NCI-H1930 (cell line): ENCODE measurements at places on chromosomes 3 and 15.

DNA sequence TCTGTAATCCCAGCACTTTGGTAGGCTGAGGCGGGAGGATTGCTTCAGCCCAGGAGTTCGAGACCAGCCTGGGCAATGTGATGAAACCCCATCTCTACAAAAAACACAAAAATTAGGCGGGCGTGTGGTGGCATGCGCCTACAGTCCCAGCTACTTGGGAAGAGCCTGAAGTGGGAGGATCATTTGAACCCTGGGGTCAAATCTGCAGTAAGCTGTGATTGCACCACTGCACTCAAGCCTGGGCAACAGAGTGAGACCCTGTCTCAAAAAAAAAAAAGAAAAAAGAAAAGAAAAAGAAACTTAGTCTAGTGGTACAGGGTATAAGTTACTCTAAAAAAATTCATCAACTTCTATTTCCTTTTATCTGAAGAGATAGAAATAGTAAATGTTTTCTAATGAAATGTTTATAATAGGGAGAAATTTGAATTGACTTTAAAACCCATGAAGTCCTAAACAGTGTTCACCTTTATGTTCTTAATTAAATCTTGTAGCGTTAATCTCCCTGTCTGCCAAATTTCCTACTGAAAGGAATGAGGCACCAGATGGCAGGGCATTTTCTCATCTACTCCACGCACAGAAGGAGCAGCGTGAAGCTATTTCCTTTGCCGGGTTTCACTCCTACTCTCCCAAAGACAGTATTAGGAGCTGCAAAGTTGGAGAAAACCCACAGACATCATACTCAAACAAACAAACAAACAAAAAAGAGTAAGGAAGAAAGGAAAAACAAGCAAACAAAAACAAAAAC lies 1.9 kb downstream of the PCLAF start:
- no peak for DNase-seq

DNA sequence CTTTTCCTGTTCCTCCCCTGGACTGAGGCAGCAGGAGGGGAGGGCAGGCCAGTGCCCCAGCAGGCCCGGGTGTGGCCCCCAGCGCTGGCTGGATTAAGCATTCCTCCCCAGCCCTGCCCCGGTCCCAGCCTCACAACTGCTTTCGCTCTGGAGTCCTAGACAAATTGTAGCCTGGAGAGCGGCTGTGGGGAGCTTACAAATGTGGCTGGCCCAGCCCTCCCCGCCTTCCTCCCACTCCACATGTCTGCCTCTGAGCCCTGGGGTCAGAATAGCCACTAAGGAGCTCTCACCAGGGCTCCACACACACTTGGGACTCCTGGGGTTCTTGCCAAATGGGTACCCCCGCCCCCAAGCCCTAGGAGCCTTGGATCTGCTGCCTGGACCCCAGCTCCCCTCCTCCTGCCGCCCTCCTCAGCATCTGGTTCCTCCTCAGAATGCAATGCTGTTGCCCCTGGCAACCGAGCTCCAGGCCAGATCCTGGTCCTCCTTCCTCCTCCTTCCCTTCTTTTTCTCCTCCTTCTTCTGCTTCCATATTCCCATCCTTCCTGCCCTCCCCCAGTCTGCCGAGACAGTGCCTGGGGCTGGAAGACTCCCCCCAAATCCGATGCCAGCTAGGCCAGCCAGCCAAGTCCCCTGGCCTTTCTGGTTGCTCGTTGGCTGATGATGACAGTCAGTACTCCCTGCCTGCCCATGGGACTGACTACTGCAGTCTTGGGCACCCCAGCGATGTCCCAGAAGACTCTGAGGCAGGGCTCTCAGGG lies 91.1 kb downstream of the LINGO1 start:
- DNase-seq: no peak

- no peak for DNase-seq
Measured at GRCh38 chr3:138242466-138242865, 55.4 kb downstream of the ARMC8 start.

GRCh38 chr15:39083213-39083612 lies 497.7 kb upstream of the THBS1 start:
- DNase-seq: no peak

DNA sequence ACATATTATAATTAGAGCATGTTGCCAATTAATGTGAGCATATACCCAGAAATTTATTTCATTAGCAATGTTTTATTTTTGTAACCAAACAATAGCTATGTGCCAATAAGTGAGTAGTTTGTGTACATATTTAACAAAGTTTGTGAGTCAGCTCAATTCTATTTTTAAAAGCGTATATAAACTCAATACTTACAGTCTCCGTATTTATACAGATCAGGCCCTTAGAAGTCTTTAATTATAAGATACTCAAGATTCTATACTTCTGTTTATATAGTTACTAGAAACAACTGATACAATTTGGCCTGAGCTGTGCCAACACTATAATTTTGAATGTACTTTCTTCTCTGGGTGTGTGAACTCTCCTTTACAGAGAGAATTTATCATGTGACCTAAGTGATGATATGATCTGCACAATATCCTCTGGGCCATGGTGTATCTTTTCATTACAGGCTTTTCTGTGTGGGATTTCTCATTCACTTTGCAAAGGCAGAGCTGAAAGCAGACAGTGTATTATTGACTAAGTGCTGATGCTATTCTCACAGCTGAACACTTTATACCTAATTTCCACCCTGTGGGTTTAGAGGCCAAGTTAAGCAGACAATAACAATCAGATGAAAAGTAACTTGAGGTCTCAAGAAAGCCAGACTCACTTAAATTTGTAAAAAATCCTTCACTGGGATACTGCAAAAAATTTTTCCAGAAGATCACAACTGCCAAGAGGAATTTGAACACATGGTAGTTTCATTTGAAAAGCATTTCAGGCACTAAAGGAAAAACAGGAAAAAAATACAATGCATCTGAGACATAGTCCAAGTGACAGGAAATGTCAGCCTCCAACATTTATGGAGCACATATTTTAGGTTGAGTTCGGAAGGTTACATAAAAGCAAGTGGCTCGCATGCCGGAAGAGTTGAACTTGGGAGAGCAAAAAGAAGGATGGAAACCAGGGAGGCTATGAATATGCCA lies 277.9 kb upstream of the SEMA6D start:
- no peak for DNase-seq

DNA sequence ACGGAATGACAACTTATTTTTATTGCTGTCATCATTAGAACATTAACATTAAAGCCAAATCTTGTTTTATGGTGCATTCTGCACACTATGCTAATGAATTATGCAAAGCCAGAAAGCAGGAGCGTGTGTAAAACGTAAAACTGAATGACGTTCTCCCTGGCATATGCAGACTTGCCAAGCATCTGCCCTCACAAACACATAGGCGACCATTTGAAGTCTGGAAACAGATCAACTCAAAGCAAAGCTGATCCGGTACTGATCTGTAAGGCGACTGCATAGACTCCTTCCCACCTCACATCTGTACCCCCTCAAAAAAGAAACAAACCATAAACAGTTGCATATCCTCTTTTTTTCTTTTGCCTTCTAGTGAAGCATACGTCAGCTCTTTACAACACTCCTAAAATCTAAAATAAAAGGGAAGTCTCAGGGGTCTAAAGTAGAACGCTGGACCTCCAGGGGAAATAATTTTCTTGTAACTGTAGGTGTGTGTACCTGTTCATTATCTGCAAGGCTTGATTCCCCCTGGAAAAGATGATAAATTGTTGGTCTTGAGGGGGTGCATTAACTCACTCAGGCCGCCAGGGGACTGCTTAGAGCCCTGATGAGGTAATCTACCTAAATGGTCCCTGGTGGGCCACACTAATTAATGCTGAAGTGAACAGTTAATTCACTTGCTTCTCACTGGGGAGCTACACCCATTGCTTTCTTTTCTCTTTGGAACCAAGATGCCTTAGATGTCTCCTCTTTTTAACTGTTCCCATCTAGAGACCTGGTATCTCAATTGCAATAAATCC lies 231.4 kb downstream of the CDIN1 start:
- DNase-seq: no peak

GRCh38 chr3:126477061-126477380 lies 1.3 kb upstream of the ZXDC start:
- no peak for DNase-seq

DNA sequence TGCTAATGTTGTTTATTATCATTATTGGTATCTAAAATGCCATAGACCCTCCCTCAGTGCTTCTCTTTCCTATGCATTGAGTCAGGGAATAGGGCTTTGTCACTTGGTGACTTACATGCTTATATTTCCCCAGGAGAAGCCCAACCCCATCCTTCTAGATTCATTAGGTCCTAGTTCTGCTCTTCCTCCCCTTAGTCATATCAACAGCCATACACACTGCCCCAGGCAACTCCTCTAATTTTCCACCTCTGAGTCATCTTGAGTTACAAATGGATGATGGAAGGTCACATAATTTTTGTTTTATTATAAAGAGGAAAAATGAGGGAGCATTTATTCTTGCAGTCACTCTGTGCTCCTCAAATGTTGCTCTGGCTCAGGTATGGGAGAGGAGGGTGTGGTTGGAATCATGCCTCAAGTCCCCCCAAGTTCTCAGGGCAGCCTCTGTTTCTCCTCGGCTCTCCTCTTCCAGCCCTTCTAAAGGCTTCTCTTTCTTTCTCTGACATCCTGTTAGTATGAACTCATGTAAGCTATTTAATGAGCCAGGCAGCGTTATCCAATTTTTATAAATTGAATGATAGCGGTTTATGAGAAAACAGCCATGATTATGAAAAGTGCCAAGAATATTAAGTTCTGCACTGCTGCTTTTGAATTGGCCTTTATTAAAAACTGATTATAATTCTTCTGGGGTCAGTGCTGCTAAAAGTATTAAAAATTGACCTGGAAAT lies 45.6 kb upstream of the FSTL1 start:
- no peak for DNase-seq

GRCh38 chr15:23797747-23798446 lies 110.8 kb upstream of the NDN start:
- no peak for DNase-seq

DNA sequence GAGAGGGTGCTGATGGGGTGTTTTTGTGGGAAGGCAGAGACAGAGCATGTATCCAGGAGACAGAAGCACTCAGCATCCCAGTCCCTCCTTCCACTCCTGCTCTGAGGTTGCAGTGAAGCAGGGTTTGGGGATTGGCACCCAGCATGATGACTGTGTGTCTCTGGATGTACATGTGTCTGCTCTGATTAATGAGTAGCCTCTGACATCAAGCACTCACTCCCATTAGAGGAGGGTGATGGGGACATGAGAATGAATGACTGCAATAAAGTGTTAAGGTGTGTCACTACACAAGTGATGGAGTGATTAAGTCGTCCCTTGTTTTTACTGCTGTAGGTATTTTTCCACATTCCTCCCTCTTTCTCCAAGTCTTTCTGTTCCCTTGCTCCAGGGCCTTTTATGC lies 9.6 kb upstream of the MYZAP start:
- DNase-seq: no peak

DNA sequence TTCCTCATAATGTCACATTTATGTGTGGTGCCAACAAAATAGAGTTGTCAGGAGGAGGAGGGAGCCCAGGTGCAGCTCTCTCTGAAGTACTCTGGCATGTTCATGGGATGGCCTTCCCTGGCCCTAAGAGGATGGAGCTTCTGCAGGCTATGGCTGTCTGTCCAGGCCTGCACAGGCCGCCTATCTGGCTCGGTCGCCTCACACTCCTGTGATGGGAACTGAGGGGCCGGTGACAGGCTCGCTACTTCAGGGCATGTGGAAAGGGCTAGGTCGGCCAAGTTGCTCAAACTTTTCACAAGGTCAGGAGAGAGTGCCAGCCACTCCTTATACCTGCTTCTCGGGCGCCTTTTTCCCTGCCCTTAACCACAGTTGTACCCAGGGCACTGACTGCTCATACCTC lies 51.1 kb downstream of the SOX14 start:
- no peak for DNase-seq

- no peak for DNase-seq
Measured at GRCh38 chr3:25423780-25424588, 4.1 kb upstream of the RARB start.

- DNase-seq: no peak
Measured at GRCh38 chr3:30290479-30290878, 315.9 kb upstream of the TGFBR2 start.

DNA sequence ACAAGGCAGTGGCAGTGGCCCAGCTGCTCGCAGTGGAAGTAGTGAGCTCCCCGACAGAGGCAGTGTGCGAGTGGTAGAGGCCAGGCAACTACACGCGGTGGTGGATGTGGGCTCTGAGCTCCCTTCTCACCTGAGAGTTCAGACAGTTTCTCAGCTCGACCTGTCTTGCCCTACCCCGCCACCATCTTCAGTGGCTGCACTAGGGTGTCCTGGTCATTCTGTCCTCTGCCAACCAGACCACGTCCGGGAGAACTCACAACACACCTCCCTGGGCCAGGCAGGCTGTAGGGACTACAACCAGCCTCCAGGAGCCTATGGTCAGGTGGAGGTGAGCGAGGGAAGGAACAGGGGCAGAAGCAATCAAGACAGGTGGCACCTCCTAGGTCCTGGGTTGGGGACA lies 106.3 kb upstream of the SMAD3 start:
- no peak for DNase-seq

GRCh38 chr15:35301088-35301487 lies 216.0 kb upstream of the NANOGP8 start:
- no peak for DNase-seq

- no peak for DNase-seq
Measured at GRCh38 chr15:100735129-100736053, 133.0 kb downstream of the ASB7 start.

GRCh38 chr3:15387171-15387581 lies 40.2 kb downstream of the METTL6 start:
- DNase-seq: no peak

GRCh38 chr3:7160689-7161088 lies 299.8 kb downstream of the GRM7 start:
- DNase-seq: no peak

GRCh38 chr3:48268381-48268935 lies 27.6 kb downstream of the ZNF589 start:
- no peak for DNase-seq

DNA sequence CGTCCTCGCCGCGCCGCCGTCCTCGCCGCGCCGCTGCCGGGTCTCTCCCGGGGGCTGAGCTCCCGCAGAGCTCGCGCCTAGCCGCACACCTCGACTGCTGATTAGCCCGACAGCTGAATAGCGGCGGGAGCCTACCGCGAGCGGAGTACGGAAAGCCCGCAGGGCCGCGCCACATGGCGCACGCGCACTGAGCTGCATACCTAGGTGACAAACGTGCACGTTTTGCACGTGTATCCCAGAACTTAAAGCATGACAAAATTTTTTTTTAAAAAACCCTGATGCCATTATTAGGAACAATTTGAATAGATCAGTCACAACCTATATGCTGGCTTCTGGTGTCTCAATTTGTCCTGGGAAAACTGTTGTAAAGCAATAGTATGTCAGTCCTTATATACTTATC lies at the start of gene GOLGA8A:
GOLGA8A (minus strand) TSS at position 122 of the 400 bp plus-strand sequence. CDS start 48,117 bp downstream, outside the sequence.
- DNase-seq: peak; percentile 55

DNA sequence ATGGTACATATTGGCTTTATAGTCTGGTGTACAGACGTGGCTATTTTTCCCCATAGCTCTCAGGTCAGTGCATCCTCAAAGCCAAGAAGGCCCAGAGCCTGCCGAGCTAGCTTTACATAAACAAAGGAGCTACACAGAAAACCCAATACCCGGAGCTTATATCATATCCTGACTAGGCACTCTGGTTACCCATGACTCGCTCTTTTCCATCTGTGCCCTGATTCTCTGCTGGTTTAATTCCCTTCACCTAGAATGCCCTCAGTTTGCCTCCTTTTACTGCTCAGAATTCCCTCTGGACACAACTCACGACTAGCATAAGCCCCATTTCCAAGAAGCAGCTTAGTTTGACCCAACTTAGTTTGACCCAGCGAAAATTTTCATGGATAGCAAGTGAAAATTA lies 110.8 kb downstream of the TIGIT start:
- DNase-seq: no peak

GRCh38 chr3:94256888-94257813 lies 194.3 kb downstream of the NSUN3 start:
- no peak for DNase-seq

GRCh38 chr3:55297245-55297644 lies 189.9 kb downstream of the WNT5A start:
- DNase-seq: no peak

GRCh38 chr15:92839696-92840095 lies 60.4 kb upstream of the CHD2 start:
- no peak for DNase-seq
